ENCODE measurements at places on chromosomes 2 and 18.

GRCh38 chr2:158221063-158222020 is 119.7 kb downstream of the UPP2 start:
- DNase-seq = no peak

DNA sequence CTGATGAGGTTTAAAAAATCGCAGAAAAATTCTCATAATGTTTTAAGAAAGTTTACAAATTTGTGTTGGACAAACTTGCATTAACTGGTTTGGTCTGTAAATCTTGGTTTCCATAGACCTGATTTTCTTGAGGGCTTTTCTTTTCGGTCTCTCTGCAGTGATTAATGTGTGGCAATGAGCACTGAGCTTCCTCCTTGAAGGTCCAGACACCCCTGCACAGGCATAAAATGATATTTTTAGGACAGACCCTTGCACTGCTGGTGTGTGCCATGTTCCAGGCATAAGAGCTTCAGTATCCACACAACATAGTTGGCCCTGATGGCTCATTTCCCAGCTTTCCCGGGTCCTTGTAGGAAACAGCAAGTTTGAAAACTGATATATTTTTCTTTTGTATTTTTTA is 33.7 kb downstream of the MRPL33 start:
- DNase-seq = no peak

- DNase-seq = no peak
Observed at GRCh38 chr2:68880213-68880612, 9.0 kb upstream of the BMP10 start.

DNA sequence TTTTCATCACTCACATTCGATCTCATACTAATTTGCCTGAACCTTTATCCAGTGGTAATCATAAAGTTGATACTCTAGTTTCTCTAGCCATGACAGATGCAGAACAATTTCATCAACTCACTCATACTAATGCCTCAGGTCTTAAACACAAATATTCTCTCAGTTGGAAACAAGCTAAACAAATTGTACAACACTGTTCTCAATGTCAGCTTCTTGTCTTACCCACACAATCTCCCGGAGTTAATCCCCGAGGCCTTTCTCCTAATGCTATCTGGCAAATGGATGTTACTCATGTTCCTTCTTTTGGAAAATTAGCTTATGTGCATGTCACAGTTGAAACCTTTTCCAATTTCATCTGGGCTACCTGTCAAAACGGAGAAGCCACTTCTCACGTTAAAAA is 11.5 kb upstream of the CNOT11 start:
- DNase-seq = no peak

- no peak for DNase-seq
Observed at GRCh38 chr2:65363879-65364666, 68.3 kb downstream of the SPRED2 start.

- no peak for DNase-seq
Observed at GRCh38 chr18:11177382-11177781, 28.0 kb upstream of the PIEZO2 start.

DNA sequence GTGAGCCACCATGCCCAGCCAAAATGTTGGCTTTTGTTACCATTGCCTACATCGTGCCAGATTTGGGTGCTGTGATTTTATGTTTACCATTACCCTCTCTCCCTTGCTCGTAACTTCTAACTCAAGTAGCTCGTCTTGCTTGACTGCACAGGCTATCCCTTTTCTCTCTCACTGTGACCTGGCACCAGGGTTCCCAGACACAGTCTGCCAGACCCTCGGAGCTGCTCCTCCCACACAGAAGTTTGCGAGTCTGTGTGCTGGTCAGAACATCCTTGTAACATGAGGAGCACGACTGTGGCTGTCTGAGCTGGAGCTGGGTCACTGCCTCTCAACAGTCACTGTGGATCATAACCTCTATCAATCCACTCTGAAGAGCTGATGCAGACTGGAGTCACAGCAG is 152.5 kb upstream of the ACKR3 start:
- no peak for DNase-seq

- DNase-seq = no peak
Observed at GRCh38 chr18:3219241-3219630, 532 bp downstream of the MYOM1 start.

Data from Karpas-422 (cell line).